ENCODE measurements at places on chromosomes 12 and 14.
A peak's percentile ranks its signal among the peaks of the same experiment; 100 is the strongest.

DNA sequence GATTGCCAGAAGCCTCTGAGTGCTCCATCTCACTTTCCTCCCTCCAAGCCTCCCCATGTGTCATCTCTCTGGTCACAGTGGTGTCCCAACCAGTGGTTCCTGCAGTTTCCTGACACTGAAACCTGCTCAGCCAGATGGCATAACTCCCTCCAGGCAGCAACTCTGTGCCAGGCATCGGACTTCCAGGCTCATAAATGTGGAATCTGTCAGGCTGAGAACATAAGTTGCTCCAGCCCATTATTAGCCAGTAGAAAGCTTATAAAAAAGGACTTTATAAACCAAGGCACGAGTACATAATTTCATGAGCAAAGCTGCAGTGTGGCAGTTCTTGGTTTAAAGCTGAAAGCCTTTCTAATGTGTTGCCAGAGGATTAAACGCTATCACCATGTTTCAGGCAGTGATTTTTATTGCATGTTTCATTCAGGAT lies 194.3 kb downstream of the DACT1 start:
- DNase-seq, result no peak

- peak; percentile 95 for DNase-seq
Measured at GRCh38 chr12:26832822-26833742, at the start of gene ITPR2. ITPR2 (minus strand) TSS chr12:26833194; CDS start chr12:26832781, 413 bp downstream.

DNA sequence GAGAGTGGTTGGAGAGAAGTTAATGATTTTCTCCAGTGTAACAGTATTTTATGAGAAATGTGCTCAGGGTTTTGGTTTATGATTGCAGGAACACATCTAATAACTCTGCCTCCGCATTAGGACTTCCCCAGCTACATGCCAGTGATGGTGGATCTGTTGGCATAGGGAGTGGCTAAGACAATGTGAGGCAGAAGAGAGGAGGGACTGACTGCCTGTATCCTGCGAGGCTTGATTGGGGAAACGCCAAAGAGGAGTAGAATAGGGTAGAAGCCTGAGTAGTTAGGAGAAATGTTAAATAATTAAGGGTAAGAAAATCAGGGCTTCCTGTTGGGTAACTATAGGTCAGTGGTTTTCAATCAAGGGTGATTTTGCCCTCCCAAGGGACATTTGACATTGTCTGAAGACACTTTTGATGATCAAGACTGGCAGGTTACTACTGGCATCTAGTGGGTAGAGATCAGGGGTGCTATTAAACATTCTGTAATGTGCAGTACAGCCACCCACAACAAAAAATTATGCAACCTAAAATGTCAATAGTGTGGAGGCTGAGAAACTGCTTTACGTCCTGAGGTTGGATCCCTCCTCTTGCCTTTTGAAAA lies 12.8 kb downstream of the TDG start:
- no peak for DNase-seq

GRCh38 chr14:86683561-86683960 lies 1153.6 kb downstream of the FLRT2 start:
- DNase-seq, result no peak

DNA sequence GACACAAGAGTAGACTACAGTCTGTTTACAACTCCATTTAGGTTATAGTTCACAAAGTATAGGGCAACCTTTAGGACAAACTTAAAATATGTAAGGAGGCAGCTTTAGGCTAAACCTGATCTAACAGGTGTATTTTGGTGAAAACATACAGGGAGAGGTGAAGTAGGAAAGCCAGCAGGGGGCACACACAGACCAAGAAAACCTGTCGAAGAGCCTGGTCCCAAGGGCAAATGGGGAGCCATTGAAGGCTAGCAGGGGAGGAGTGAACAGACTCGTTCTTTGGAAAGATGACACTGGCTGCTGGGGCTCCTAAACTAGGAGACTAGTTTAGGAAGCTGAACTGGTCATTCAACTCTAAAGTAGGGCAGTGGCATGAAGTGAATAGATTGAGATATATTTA lies 138.8 kb upstream of the WSCD2 start:
- DNase-seq, result no peak

DNA sequence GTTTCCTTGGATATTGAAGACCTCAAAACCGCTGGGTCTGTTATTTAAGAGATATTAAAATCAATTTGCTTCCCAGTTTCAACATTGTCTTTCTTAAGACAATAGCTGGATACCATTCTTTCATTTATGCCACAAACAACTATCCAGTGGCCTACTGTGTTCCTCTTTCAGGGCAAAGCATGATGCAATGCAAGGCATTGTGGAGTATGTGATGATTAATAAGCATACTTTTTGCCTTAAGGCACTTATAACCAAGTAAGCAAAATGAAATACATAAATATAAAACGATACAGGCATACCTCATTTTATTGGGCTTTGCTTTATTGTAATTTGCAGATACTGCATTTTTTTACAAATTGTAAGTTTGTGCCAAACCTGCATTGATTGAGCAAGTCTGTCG lies 45.5 kb downstream of the SCN8A start:
- no peak for DNase-seq

- no peak for DNase-seq
Measured at GRCh38 chr12:304805-305204, 42.2 kb upstream of the SLC6A13 start.

- DNase-seq, result no peak
Measured at GRCh38 chr14:25118671-25119070, 68.7 kb upstream of the STXBP6 start.

DNA sequence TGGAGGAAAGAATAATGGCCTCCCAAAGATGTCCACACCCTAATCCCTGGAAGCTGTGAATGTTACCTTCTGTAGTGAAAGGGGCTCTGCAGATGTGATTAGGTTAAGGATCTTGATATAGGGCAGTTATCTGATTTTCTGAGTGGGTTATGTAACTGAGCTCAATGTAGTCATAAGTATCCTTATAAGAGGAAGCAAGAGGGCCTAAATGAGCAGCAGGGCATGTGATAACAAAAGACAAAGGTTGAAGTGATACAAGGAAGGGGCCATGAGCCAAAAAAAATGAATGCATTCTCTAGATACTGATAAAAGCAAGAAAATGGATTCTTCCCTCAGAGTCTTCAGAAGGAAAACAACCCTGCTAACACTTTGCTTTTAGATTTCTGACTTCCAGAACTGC lies 78.8 kb downstream of the OSBPL8 start:
- DNase-seq, result no peak

GRCh38 chr12:107374161-107374840 lies 281.0 kb upstream of the CRY1 start:
- no peak for DNase-seq

DNA sequence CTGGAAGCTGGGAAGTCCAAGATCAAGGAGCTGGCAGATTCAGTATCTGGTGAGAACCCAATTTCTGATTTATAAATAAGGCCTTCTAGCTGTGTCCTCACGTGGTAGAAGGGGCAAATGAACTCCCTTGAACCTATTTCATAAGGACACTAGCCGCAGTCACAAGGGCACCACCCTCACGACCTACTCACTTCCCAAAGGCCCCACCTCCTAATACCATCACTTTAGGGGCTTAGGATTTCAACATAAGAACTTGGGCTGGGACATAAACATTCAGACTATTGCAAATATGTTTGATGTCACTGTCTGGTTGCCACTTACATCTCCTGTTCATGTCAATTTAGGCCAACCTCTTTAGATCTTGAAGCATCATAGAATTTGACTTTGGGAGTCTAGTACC lies 10.8 kb upstream of the CNIH1 start:
- no peak for DNase-seq

DNA sequence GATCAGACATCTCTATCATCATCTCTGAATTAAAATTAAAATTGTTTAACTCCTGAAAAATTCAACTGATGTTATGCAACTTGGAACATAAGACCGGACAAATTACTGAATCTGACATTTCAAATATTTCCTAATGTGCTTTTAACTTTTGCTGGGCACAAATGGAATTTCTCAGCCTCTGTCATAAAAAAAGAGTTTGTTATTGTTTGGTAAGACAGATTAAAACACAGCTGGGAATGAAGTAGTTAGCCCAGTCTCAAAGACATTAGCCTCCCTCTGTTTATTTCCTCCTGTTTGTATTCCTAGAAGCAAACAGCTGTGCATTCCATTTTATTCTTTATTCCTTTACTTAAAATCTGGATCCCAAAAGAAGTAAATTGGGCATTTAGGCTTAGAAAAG lies 29.4 kb downstream of the PLEKHA5 start:
- DNase-seq, result no peak

GRCh38 chr12:58242796-58243630 lies 301.6 kb downstream of the ATP23 start:
- no peak for DNase-seq

GRCh38 chr12:54147186-54147585 lies 41.6 kb downstream of the SMUG1 start:
- DNase-seq, result no peak

DNA sequence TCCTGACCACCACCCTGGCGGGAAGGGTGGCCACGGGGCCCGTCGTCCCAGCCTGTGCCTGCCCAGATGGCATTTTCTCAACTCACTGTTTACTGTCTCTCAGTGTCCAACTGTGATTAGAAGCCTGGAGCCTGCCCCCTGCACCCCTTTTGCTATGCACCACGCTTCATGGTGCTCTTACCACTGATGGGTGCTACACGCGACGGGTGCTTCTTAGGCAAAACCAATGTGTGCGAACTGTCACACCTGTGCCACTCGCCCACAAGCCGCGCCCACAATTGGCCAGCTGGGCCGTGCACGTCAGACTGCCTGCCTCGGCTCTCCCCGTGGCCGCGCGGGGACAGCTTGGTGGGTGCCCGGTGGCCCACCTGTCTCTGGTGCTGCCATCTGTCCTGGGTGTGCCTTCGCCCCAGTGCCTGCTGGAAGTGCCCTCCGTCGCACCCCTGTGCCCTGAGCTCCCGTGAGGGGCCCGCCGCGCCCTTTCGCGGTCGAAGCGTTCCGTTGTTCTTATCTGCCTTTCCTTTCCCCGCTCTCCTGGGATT lies 15.1 kb upstream of the AMN start:
- DNase-seq, result no peak

All from stimulated activated effector memory CD8-positive, alpha-beta T cell treated with anti-CD3 and anti-CD28 coated beads, Interleukin-12 subunit alpha, Interleukin-12 subunit beta, amount 100 ng/mL, for 72 hours (primary cell).